Inflammatory macrophage (primary cell): ENCODE measurements at places on chromosomes 2 and 18.

DNA sequence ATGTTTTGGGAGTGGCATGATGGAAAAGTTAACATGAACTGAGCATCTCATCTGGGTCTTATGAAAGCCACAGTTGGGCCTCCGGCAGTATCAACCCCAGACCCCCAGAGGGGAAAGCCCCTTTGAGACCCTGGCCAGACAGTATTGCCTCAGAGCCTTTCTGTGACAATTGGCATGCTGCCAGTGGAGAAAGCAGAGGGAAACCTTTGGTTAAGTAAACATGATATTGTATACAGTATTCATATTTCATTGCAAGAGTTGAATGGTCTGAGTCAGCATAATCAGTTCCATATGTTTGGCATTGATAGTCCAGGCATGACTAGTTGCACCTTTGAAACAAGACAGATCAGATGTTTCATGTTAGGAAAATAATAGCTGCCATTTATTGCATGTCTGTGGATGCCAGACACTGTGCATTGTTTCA lies 20.0 kb downstream of the MERTK start:
- DNase-seq: no peak

DNA sequence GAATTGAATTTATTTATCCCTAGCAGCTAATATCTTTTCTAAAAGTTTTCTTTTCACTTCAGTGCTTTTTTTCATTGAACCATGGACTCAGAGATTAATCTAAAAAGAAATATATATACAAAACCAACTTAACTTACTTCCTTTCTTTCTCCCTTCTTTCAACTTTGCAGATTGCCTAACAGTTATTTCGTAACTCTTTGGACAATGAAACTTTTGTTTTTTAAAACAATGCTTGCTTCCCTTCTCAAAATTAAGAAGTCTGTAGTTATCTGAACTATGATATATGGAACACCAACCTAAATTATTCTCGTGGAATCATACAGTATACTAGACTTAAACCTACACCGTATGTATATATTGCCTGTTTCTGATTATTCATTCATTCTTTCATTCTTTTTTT lies 62.9 kb downstream of the MIB1 start:
- DNase-seq: peak; percentile 70

GRCh38 chr2:152336119-152336853 lies 1.3 kb downstream of the FMNL2 start:
- DNase-seq: peak; percentile 52

DNA sequence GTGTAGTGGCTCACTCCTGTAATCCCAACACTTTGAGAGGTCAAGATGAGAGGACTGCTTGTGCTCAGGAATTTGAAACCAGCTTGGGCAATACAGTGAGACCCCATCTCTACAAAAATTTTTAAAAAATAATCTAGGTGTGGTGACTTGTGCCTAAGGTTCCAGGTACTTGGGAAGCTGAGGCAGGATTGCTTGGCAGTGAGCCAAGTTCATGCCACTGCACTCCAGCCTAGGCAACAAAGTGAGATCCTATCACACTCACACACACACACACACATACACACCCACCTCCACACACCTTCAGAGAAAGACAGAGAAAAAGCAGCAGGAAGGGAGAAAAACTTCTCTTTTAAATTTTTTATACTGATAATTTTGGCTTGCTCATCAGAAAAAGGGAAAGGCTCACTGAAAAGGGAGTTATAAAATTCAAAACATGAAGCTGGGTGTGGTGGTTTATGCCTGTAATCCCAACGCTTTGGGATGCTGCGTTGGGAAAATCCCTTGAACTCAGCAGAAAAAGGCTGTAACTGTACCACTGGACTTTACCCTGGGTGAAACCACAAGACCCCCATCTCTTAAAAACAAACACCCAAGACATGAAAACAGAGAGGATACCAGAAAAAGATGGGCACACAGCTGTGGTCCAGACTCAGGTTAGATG lies 25.7 kb downstream of the FAM168B start:
- no peak for DNase-seq

GRCh38 chr18:63906056-63906455 lies 1.7 kb upstream of the SERPINB10 start:
- no peak for DNase-seq

GRCh38 chr18:3097082-3097481 lies 84.1 kb upstream of the LPIN2 start:
- DNase-seq: no peak

- no peak for DNase-seq
These were observed 565.7 kb downstream of the ZEB2 start for GRCh38 chr2:143954186-143954585.

DNA sequence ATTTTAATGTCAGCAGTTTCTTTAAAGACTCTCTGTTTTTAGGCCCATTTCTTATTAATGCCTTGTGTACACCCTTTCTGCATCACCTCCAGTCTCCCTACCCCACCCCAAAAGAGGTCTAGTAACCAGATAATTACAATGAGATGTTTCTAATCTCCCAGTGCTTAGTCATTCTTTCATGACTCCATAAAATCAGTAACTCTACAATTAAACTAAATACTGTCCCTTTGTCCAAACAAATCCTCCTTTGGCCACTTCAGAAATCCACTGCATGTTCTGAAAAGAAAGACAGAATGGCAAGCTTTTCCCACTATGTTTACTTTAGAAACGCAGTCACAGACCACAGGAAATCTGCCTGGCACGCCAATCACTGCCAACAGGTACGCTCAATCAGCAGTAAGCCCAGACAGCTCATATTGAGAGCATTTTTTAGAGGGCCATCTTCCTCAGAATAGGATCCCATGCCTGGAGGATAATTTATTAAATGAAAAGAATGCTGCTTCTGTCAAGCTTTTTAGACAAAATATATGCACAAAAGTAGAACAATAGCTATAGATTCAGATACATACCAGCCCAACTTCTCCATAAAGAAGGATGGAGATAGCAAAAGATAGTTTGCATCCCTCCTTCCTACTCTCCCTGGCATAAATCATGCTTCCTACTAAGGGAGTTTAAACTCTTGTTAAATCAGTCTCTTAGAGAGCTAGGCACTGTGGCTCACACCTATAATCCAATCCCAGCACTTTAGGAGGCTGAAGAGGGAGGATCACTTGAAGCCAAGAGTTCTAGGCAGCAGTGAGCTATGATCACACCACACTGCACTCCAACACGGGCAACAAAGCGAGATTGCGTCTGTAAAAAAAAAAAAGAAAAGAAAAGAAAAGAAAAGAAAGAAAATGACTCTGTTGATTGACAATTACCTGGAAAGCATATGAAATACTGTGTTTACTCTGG lies 14.6 kb downstream of the CLASP1 start:
- no peak for DNase-seq

GRCh38 chr2:43225093-43225787 lies 1.2 kb downstream of the ZFP36L2 start:
- peak; percentile 42 for DNase-seq

GRCh38 chr18:60200558-60200957 lies 172.0 kb downstream of the MC4R start:
- no peak for DNase-seq

DNA sequence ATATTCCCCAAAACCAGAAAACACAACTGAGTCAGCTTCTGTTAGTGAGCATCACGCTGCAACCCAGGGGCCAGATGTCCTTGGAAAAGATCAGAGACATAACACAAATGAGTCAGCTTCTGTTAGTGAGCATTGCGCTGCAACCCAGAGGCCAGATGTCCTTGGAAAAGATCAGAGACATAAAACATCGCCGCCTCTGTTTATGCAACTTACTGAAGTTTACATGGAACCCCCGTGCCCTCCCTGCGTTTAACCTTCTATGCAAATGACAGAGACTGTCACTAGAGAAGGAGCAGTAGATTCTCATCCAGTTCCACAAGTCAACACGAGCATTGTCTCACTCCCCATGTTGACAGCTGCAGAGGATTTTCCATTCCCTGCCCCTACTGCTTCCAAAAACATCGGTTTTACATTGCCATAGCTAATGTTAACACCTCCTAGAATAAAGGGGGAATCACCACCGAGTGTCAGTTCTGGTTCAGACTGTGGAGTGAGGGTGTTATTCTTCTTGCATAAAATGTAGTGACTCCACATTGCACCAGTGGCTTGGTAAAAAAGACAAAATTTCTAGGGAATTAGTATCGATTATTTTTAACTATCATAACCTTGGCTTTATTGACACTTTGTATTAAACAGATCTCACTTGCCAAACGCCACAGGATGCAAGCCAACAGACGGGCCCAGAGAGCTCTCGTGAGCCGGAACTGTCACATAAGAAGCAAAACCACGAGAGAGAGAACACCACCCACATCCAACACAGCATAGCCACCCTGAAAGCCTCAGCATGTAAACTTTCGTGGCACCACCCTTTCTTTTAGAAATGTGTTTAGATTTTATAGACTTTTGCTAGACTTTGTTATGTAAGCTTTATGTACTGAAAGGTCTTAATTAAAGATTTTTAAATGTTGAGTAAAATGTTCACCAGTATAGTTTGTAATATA lies 87.7 kb downstream of the SH3YL1 start:
- DNase-seq: no peak

- no peak for DNase-seq
These were observed 255.1 kb upstream of the TMEM200C start for GRCh38 chr18:6150430-6150829.

GRCh38 chr2:17667898-17668297 lies 85.7 kb downstream of the SMC6 start:
- DNase-seq: no peak

DNA sequence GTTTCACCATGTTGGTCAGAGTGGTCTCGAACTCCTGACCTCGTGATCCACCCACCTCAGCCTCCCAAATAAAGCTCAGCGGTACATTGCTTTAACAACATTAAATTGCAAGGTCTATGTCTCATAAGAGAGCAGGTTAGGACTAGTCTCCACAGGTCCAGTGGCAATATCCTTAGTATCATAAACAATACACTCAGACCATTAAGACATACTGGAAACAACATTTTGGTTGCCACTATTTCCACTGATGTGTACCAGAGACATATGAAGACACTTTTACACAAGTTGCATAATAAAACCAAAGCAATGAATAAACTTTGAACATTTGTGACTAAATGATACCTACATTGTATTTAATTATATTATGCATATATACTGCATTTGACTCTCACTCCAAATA lies 1130.0 kb downstream of the TSN start:
- DNase-seq: no peak

DNA sequence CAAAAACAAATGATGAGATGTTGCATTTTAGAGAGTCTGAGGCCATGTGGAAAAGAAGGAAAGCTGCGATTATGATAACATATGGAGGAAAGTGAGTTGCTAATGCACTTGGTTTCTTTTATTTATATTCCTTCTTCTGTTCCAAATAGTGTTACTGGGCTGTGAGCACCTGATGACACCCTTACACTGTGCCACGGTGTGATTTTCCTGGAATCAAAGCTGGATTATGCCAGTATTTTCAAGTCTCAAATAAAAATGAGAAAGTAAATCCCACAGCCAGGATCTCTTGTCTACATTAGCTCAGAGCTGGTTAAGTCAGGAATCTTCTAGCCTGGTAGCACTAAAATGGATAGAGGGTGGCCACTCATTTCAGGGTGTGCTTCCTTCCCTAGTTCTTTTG lies 670.8 kb downstream of the TDRD15 start:
- no peak for DNase-seq

- DNase-seq: no peak
These were observed 75.5 kb upstream of the CCDC68 start for GRCh38 chr18:55034742-55035141.

GRCh38 chr2:235024191-235024860 lies 72.5 kb downstream of the SH3BP4 start:
- no peak for DNase-seq

DNA sequence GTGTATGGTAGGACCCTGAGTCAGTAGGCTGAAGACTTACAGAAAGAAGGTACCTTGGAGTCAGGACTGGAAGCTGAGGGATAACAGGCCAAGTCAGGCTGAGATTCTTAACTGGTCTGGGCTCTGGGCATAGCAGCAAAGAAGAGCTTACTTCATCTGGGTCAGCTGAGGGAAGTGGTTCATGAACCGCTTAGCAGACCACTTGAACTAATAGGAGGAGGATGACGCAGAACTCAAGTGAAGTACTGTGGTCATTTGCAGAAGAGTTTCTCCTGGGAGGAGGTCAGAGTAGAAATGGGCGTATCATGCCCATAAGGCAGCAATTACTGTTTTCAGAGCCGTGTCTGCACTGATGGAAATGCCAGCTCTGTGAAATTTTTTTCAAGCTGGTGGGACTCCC lies 164.5 kb downstream of the LCLAT1 start:
- DNase-seq: peak; percentile 54

DNA sequence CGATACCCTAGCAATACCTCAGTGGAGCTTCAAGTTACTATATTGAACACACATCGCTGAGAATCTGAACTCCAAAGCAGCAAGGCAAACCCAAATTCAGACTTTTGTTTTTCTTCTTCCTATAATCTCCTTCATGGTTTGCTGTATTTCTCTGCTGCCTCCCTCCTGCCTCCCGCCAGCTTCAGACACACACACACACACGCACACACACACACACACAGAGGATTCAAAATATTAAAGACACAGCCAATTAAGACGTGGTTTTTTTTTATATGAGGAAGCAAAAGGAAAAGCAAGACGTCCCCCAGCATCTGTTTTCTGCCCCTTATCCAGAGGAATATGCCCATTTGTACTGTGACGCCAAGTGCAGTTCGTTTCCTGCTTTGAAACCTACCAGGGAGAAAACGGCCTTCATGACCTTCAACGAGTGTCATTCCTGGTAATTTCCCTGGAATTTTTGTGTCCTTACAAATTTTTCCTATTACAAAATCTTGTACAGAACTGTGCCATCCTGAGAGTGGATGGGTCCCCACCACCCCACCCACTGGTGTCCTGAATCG lies 547.9 kb upstream of the ID2 start:
- DNase-seq: no peak

GRCh38 chr2:106566050-106566449 lies 78.9 kb downstream of the CD8B2 start:
- DNase-seq: no peak

GRCh38 chr2:28681606-28682005 lies 70.0 kb upstream of the PPP1CB start:
- DNase-seq: no peak

DNA sequence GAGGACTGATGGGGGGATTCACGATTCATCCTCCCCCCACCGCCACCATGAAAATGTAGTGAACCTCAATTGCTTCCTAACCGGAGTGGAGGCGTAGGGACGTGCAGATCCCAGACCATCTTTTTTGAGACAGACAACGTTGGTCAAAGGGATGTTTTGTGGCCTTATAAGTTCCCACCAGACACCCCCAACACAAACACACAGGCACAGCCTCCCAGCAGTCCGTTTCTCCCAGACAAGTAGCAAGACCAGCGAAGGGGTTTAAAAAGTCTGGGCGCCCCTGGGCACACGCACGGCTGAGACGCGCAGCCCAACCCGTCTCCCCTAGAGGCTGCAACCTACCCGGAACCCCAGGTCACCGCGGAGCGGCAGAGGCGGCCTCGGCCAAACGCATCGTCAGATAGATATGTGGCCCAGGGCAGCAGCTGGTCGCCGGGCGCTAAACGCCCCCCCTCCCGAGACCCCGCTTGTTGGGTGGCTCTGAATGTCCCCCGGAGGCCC lies 1.3 kb downstream of the GBX2 start:
- no peak for DNase-seq

GRCh38 chr18:27750014-27750413 lies 426.9 kb downstream of the CDH2 start:
- DNase-seq: no peak
